ENCODE measurements at places on chromosomes 7 and 10.

DNA sequence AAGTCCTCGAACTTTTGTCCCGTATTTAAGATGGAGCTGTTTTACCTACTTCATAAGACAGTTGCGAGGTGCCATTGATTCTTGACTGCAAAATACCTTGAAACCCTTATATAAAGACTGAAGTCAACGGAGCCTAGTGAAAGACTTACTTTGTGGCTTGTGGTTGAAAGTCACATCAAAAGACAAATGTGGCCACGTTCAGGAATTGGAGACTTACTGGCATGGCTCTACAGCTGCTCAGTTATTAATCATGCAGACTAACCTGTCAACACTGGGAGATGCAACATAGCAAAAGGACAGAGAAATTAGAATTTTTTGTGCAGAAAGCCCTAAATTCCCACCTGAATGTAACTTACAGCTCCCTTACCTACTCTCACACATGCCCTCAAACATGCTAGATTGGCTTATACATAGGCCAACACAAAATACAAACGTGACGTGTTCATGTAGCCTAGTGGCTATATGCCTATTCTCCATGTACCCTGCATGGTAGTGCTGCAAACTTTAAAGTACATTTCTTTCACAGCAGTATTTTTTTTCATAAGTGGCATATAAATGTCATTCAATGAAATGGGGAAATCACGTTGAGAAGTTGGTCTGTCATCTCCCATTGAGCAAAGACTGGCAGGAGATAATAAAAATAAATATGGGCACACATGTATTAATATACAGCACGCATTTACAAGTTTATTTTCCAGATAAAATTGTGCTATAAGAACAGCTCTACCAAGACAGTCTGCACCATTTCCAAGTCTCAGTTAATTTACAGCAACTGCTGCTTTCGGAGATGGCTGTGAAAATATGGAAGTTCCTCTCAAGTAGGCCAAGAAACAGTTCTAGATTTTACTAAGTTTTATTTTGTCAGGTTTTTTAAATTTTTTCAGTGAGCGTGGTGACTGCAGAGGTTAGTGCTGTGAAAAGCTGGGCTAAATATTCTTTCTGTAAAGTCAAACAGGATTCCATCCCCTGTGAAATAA is 170.4 kb upstream of the C7orf33 start:
- DNase-seq = no peak

DNA sequence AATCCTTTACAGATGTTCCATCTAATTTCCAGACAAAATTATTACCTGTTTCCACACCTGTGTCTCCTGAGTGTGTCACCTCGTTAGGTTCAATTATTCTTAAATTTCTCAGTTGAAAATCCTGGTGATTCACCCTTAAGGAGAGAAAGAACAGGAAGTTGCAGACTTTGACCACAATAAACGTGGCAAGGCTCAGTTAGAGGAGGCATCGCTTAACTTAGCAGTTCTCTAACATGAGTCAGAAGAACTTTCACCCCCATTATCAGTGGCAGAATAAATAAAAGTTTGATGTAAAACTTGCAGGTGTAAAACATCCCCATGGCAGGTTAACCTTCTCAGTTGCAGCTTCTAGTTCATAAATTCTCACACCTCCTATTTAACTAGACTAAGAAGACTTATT is 8.3 kb downstream of the XPNPEP1 start:
- DNase-seq = no peak

GRCh38 chr10:119199231-119199992 is 8.0 kb upstream of the GRK5 start:
- DNase-seq = peak; percentile 13

GRCh38 chr10:114931072-114931679 is 6.8 kb upstream of the TRUB1 start:
- DNase-seq = no peak

DNA sequence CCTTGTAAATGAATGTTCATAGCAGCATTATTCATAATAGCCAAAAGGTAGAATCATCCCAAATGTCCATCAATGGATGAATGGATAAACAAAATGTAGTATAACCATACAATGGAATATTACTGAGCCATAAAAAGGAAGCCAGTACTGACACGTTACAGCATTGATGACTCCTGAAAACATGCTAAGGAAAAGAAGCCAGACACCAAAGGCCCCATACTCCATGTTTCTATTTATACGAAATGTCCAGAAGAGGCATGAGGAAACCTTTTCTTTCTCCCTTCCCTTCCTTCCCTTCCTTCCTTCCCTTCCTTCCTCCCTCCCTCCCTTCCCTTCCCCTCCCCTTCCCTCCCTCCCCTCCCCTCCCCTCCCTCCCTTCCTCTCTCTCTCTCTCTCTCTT is 131.9 kb downstream of the JAZF1 start:
- DNase-seq = no peak

DNA sequence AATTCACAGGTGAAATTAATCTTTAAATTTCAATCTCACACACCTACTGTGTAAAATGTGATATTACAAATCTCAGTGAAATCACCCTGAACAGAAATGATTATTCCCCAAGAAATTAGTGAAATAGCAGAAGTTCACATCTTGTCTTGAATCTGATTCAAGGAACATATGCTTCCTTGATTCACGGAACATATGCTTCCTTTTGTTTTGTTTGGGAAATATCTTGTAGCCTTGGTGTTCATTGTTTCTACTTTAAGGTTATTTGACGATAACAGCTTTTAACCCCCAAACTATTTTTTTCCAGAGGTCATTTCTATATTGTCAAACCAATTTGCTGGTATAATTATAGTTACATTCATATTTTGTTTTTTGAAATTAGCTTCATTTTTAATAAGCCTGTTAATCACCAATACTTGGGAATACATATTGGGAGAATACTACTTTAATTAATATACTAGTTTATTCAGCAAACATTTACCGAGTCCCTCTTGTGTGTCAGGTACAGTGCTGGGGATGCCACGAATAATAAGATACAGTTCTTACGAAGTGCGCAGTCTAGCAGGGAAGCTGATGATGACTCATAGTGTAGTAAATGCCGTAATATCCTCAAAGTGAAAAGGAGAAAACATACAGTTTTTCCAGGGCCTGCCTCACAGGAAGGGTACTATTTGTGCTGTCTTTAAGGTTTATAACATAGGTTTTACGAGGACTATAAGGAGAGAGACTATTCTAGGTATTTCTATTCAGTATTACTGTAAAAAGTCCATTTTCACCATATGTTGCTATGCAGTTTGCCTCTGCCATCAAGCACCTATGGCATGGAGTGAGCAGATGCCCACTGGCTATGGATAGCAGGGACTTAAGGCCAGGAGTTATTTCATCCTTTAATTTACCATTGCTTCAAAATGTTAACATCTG is 32.5 kb downstream of the PRKAR2B start:
- DNase-seq = no peak

DNA sequence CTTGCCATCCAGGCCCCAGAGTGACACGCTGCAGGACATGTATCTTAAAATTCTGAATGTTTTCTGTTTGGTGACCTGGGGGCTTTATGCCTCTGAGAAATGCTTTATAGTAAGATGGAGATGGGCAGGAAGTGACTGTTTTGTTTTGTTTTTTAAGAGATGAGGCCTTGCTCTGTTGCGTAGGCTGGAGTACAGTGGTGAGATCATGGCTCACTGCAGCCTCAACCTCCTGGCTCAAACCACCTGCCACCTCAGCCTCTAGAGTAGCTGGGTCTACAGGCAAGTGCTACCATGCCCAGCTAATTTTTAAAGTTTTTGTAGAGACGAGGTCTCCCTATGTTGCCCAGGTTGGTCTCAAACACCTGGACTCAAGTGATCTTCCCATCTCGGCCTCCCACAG is 20.6 kb downstream of the ZNF777 start:
- no peak for DNase-seq

DNA sequence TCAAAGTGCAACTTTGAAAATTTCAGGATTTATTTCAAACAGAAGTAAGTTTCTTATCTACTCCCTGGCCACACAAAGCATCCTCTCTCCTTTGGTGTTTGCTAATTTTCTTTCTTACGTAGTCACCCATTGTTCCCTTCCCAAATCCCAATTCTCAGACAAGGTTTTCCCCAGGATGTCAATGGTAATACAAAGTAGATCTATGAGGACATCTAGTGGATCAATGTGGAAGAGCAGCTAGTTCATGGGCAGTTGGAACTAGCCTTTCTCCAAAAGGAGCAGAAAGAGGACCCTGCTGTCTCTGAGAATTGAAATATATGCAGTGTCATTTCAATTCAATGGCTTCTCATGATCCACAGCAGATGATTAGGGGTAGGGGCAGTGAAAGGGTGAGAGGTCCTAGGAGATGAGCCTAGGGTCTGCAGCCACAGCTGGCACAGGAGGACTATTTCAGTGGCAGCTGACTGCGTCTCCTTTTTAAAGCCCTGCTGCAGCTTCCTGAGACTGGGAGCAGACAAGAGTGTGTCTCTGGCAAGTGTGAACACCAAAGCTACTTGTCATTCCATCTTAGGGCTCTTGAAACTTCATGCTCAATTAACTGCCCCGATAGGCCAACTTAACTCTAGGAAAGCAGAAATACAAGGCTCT is 632.6 kb downstream of the KCNMA1 start:
- no peak for DNase-seq

DNA sequence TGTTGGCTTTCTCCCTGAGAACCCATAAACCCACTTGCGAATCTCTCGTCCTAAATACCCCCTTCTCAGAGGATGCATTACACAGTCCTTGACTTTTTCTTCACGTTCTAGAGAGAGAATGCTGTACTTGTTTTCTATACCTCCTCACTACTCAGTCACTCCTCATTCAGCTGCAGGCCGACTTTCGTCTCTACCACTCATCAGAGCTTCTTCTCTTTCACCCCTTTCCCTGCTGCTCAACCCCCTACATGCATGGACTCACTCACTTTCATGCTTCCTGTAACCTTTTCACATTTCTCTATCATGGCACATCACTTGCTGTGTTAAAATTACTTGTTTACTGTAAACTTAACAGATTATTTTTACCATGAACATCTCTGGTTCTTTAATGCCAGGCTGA is 19.8 kb downstream of the MDFIC start:
- DNase-seq = no peak

GRCh38 chr7:33982425-33982786 is 77.1 kb downstream of the BMPER start:
- no peak for DNase-seq

DNA sequence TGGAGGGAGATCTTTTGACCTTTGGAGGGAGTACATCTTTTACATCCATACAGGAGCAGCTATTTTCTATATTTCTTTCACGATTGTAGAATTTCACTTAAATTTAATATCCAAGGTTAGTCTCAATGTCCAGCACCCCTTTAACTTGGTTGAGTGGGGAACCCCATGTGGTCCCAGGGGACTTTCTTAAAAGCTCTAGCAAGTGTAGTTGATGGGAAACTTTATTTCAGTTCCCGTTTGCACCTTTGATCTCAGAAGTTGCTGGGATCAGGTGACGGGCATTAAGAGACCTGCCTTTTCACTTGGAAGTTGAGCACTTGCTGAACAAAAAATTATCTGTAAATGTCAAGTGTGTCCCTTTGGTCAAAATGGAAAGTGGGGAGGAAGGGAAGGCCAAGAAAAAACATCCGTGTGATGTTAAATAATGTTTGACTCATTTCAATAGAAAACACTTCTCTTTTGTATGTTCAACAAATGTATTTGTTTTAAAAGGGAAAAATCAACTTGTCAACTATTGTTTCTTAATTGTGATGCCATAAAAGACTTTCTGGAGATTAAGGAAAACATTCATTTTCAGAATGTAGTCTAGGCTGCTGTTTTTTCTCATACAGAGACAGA is 370.1 kb upstream of the GALNT17 start:
- DNase-seq = no peak

DNA sequence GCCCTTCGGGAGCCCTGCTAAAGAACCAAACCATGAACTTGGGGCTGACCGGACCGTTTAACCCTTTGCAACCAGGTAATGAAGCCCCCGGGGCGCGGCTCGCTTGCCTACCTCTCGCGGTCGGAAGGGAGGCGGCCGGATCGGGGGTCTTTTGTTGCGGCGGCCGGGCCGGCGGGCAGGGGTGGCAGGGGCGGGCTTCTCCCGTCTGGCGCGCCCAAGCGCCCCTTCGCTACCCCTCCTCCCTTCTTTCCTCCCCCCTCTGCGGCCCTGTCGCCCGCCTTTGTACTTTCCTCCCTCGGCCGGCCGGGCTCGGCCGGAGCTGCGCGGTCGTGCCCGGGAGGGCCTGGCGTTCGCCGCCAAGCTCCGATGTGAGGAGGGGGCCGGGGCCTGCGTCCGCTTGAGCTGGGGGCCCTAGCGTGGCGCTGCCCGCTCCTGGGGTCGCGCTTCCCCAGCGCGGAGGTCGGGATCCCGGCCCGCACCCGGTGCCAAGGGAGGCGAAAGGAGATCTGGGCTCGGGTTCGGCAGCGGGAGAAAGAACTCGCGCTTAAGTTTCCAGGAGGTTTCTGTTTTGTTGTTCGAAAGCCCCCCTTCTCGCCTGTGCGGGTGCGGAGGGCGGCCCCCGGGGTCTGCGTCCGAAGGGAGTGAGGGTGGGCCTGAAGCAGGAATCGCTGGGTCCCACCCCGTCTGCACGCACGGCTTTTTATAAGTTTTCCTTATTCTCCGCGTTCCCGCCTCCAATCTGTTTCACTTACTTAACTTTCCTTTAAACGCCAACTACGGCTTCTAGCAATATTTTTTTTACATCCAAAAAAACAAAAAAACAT is 436.8 kb upstream of the GALNT17 start:
- no peak for DNase-seq

- DNase-seq = peak; percentile 43
Observed at GRCh38 chr10:30534465-30535144, 94.9 kb downstream of the LYZL2 start.

DNA sequence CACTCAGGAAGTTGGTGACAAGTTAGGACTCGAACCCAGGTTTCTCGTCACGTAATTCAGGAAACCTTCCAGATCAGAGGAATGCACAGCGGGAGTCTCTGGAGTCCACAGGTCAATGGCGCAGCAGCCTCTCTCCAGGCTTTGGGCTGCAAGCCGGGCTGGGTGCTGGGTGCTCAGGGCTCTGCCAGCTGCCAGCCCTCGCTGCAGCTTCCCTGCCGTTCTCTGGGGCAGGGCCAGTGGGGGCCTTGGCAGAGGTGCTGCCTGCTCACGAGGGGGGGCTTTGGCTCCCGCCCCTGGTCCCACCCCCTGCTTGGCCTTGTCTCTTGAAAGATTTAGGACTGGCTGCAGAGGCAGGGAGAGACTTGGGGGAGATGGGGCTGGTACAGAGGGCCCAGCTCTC is at the start of gene TACR2:
Gene TACR2, minus strand, starts transcription at position 224 of the 400 bp plus-strand sequence. CDS start 595 bp downstream, outside the sequence.
- no peak for DNase-seq

DNA sequence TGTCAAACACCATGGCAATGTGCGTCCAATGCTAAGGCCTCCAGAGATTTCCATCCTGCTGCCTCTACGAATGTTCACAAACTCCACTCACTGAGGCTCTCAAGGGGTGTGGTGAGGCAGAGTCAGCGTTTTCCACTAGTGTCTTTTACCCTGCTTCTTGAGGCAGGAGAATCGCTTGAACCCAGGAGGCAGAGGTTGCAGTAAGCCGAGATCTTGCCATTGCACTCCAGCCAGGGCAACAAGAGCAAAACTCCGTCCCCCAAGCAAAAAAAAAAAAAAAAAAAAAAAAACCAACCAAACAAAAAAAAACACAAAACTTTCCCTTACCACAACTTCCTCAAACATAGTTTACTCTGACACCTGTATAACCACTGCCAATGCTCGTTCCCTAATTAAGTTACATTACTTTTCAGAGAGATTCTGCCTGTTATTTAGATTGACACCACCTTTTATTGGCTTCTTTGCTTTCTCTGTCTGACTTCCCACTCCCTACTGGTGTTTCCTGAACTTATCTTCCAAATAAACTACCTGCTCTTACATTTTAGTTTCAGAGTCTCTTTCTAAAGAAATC is 102.1 kb upstream of the ZNF746 start:
- DNase-seq = no peak

- DNase-seq = no peak
Observed at GRCh38 chr7:114944745-114945625, 23.1 kb downstream of the MDFIC start.

- no peak for DNase-seq
Observed at GRCh38 chr7:83547526-83547925, 101.4 kb downstream of the SEMA3E start.

Measured in stimulated activated CD4-positive, alpha-beta T cell treated with anti-CD3 and anti-CD28 coated beads, TNF-alpha, amount 100 ng/mL, for 1 hour (primary cell).